Breast epithelium (tissue), 4 donors: ENCODE measurements at places on chromosomes 6 and 20. TPM values are rescaled to one million over a fixed set of nuclear protein-coding genes. Genes with fewer than 3 reads are reported as not detected.

- no peak for DNase-seq
Measured at GRCh38 chr6:156826290-156826955, 49.2 kb downstream of the ARID1B start.

DNA sequence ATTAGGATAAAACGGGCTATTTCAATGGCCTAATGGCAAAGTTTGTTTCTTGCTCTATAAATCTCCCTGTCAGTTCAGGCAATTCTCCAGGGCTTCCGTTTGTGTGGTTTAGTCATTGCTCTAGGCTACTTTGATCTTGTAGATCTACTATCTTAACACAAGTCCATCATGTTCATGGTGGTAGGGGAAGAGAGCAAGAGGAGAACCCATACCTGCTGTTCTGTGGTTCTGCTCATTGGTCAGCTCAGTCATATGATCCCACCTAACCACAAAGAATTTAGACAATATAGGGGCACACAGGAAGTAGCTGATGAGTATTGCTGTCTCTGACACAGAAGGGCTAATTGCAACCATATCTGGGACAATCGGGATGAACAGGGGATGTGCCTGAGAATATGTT is 4.9 kb upstream of the DEK start:
- no peak for DNase-seq

GRCh38 chr6:22582417-22583205 is 13.2 kb downstream of the HDGFL1 start:
- no peak for DNase-seq

GRCh38 chr20:39294137-39294725 is 332.1 kb downstream of the DHX35 start:
- DNase-seq, result no peak

Gene SLC26A8
- total RNA-seq, result 0.48 TPM

GRCh38 chr6:33790379-33790778 is 1.4 kb upstream of the LEMD2 start:
- no peak for DNase-seq

GRCh38 chr20:20665606-20666332 is 46.7 kb downstream of the RALGAPA2 start:
- DNase-seq, result no peak

Gene RNF39
- total RNA-seq, result 11.1 TPM

GRCh38 chr20:39135885-39136544 is 173.9 kb downstream of the DHX35 start:
- DNase-seq, result no peak

Gene HLA-DOA
- 3.3 TPM for total RNA-seq

DNA sequence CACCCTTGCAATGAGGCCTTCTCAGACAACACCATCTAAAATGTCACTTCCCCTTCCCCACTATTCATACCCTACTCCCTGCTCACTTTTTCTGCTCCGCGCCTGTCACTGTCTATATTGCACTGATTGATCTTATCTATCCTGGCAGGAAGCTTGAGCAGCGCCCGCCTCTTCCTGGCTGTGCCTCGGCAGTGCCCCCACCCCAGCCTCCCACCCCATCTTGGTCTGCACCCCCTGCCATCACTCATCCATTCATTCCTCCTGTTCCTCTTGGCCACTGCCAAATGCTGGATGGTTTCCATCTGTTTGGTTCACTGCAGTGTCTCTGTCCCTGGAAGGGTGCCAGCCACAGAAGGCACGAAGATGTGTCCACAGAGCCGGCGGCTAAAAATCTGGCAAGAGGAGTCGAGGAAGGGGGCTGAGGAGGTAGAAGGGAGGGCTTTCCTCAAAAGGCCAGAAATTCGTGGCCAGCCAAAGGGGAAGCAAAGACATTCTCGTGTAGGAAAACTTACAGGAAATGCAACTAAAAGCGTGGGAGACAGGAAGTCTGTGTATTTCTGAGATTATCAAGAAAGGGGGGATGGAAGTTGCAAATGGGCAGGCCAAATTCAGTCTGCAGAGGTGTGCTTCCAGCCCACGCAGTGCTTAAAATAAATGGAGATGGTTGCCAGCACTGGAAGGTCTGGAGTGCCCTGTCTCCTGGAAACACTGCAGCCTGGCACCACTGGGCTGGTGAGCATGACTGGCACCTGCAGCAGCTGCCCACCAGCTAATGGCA is 27.6 kb downstream of the SYNJ2 start:
- DNase-seq, result peak; percentile 67

Gene ASXL1
- 73.3 TPM for total RNA-seq

Gene APCDD1L
- 2.0 TPM for total RNA-seq

GRCh38 chr6:63372951-63373533 is 53.3 kb upstream of the LGSN start:
- DNase-seq, result no peak

DNA sequence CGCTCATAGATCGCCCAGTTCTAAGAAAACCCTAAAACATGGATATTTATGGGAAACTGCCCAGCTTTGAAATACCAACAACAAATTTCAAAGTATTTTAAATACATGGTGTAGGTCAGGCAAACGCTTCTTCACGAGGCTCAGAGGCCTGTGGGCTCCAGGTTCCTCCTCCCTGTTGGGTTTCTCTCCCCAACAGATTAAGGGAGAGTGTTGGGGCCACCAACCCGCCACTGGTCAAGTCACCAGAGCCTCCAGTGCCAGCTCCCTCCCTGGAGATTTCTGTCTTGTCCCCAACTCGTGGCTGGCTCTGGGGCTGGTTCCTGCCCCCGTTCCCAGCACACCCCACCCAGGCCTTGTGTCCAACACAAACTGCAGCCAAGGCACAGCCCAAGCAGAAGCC is 87.9 kb downstream of the PTPN1 start:
- DNase-seq, result no peak
